ENCODE measurements at places on chromosomes 3 and 15. TPM values are rescaled to one million over a fixed set of nuclear protein-coding genes. Genes with fewer than 3 reads are reported as not detected.

DNA sequence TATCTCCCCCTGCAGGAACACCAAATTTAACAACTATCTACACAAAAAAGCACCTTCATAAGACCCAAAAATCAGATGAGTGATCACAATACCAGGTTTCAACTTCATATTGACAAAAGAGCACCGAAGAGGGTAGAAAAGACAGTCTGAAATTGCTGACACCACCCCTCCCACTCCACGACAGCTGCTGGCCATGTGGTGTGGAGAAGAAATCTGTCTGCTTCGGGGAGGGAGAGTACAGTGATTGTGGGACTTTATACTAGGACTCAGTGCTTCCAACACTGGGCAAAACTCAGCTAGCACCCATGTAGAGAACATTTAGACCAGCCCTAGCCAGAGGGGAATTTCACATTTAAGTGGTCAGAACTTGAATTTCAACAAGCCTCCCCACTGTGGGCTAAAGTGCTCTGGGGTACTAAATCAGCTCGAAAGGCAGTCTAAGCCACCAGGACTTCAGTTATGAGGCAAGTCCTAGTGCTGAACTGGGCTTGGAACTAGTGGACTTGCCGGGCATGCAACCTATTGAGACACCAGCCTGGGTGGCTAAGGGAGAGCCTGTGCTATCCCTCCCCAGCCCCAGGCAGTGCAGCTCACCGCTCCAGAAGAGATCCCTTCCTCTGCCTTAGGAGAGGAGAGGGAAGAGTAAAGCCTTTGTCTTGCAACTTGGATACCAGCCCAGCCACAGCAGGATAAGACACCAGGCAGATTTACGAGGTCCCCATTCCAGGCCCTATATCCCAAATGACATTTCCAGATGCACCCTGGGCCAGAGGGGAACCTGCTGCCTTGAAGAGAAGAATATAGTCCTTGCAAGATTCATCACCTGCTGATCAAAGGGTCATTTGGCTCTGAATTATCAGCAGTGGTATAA, 44.6 kb upstream of the POU1F1 start:
- no peak overlapping the region for H3K27ac ChIP-seq
- DNase-seq, result no peak
- no peaks in the 10 kb centered on the region for H3K36me3 ChIP-seq
- no peaks in the 10 kb centered on the region for H3K27me3 ChIP-seq
- no peak overlapping the region for H3K4me3 ChIP-seq
- H3K4me1 ChIP-seq, result no peaks in the 10 kb centered on the region

GRCh38 chr15:96047255-96047931, 283.1 kb upstream of the NR2F2 start:
- H3K4me3 ChIP-seq, result no peak overlapping the region
- DNase-seq, result no peak
- H3K27me3 ChIP-seq, result no peaks in the 10 kb centered on the region
- H3K36me3 ChIP-seq, result no peaks in the 10 kb centered on the region
- peaks cover under 1% of the 10 kb centered on the region for H3K4me1 ChIP-seq

DNA sequence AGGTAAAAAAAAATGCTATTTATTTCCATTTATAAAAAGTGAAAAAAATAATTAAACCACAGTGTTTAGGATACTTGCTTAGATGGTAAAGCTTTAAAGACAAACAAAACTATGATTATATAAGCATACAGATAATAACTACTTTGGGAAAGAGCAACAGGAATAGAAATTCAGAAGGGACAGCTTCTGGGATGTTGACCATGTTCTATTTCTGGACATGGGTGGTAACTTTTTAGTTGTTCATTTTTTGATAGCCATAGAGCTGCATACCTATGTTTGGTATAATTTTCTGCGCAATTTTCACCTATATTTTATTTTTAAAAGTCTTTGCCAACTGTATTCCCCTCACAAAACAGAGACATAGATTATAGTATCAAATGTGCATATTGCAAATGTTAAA, 572.0 kb upstream of the NR2F2 start:
- DNase-seq, result no peak
- no peaks in the 10 kb centered on the region for H3K4me1 ChIP-seq
- no peak overlapping the region for H3K4me3 ChIP-seq
- no peaks in the 10 kb centered on the region for H3K36me3 ChIP-seq
- no peak overlapping the region for H3K27ac ChIP-seq
- H3K27me3 ChIP-seq, result no peaks in the 10 kb centered on the region

DNA sequence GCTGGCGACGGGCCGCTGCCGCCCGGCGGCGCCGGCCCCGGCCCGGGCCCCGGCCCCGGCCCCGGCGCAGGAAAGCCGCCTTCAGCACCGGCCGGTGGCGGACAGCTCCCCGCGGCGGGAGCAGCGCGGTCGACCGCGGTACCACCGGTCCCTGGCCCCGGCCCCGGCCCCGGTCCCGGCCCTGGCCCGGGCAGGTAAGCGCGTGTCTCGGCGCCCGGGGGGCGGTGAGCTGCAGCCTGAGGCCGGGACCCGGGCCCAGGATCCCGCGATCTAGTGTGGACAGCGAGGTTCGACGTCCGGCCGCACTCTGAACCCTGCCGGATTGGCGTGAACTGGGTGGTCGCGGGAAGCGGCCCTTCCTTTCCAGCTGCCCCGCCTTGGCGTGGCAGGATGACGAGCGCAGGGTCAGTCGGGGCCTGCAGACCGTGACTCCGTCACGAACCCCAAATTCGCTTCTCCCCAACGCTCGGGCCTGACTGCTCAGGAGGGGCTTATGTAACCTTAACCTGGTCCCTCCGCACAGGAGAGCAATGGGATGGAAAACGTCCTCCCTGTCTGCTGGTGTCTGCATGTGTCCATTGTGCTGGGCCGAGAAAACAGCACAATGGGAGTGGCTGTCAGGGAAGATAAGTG, 472 bp downstream of the BSN start:
- H3K4me1 ChIP-seq, result peaks cover 18% of the 10 kb centered on the region
- H3K27me3 ChIP-seq, result no peaks in the 10 kb centered on the region
- DNase-seq, result peak; percentile 95

DNA sequence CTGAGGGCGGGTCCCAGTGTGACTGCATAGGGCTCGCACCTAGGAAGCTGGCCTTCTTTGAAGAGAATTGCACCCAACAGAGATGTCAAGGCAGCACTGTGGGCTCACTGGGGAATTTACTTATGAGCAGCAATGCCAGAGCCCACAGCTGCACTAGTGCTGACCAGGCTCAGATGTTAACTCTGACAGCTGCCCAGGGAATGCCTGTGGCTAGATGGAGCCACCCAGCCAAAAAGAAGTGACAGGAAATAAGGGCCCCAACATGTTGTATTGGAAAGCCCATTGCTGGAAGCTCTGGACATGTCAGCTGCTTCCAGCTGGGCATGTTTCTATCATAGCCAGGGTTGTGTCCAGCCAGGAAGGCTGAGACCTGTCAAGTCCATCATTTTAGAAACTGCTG, 90.9 kb upstream of the ZNF280D start:
- no peak overlapping the region for H3K27ac ChIP-seq
- no peaks in the 10 kb centered on the region for H3K36me3 ChIP-seq
- DNase-seq, result no peak

Gene KLHL6
- total RNA-seq, result 77.5 TPM

Data from upper lobe of left lung (tissue), 6 donors.